ENCODE measurements at places on chromosomes 3 and 15.

DNA sequence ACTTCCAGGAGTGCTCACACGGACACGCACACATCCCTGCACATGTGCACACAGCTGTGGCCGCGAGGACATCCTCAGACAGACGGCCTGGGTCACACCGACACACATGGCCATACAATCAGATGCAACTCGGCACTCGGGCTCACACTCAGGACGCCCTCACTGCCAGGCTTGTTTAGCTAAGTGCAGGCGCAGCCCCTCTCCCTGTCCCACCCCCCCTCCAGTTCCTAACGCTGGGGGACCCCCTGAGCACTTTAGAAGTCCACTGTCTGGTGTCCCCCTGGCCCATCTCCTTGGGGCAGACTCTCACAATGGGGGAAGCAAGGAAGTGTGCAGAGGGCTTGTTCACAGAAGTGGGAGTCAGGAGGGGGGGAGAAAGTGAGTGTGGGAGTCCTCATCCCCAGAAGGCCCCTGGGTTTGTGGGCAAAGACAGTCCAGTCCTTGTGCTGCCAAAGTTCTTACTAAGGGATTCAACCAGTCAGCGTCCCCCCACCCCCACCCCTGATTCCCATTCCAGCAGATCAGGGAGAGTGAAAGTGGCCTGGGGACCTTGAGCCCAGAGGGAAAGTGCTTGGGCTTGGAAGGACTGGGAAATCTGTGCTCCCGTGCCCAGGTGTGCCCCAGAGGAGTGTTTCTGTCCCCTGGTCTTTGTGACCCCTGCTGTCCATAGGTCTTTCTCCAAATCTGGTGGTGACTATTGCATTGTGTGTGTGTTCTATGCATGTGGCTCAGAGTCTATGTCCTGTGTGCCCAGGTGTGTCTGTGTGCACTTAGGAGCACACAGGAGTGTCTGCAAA, 767 bp upstream of the GATA2 start:
- no peak for DNase-seq

GRCh38 chr3:190642016-190642415, 128.1 kb downstream of the IL1RAP start:
- no peak for DNase-seq

GRCh38 chr3:23583980-23584740, 221.6 kb upstream of the UBE2E1 start:
- DNase-seq, result no peak

DNA sequence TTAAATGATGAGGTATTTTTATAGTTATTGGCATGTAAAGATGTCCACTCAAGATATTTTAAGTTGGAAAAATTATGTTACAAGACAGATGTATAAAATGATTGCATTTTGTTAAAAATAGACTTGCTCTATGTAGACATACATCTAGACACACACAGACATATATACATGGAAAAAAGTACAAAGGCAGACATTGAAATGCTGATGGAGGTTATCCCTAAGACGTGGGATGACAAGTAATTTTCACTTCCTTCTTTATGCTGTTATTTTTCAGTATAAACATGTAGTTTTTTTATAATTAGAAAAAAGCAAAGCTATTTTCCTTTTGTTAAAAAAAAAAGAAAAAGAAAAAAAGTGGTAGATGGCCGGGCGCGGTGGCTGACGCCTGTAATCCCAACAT, 7.2 kb downstream of the HOMER2 start:
- no peak for DNase-seq

DNA sequence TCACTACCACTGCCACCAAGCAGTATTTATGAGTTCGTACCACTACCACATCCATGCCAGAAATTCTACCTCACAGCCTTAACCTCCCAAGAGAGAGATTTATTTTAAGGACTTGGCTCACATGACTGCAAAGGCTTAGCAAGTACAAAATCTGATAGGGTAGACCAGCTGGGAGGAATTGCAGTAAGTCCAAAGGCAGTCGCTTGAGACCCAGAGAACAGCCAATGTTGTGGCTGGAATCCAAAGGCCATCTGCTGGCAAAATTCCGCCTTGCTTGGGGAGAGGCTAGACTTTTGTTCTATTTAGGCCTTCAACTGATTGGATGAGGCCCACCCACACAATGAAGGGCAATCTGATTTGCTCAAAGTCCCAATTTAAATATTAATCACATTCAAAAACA, 101.4 kb upstream of the STT3B start:
- no peak for DNase-seq

GRCh38 chr3:196694202-196694638, 17.8 kb downstream of the CEP19 start:
- no peak for DNase-seq

GRCh38 chr3:31926543-31926942, 54.5 kb downstream of the OSBPL10 start:
- DNase-seq, result no peak

GRCh38 chr3:187841560-187841959, 96.3 kb upstream of the BCL6 start:
- DNase-seq, result no peak

DNA sequence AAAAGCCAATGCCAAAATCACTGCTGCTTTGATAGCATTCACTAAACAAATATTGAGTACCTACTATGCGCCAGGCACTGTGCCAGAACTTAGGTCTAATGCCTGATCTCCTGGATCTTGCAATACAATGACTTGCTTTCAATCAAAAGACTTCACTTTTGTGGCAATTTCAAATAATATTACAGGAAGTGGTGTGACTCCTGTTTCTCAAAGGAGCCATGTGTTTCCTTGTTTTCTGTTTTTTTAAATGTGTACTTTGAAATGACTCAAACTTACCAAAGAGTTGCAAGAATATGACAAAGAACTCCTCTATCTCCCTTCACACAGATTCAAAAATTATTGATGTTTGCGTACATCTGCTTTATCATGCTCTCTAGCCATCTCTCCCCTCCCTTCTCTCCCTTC, 18.3 kb downstream of the OSBPL10 start:
- DNase-seq, result no peak

DNA sequence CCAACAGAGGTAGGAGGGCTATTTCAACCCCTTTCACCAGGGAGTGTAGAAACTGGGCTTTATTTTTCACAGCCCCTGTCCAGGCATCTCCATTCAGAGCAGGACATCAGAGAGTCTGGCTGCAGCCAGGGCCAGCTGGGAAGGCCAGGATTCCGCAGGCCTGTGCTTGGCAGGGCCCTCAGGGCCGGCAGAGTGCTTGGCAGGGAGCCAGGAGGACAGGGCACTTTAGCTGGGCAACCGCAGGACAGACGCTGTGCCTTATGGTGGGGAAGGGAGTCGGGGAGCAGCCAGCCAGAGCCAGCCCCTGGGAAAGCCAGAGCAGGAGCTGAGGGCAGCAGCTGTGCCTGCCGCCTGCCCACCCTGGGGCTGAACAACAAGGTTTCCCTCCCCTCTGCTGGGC, 34.5 kb upstream of the IQCF6 start:
- DNase-seq, result no peak

DNA sequence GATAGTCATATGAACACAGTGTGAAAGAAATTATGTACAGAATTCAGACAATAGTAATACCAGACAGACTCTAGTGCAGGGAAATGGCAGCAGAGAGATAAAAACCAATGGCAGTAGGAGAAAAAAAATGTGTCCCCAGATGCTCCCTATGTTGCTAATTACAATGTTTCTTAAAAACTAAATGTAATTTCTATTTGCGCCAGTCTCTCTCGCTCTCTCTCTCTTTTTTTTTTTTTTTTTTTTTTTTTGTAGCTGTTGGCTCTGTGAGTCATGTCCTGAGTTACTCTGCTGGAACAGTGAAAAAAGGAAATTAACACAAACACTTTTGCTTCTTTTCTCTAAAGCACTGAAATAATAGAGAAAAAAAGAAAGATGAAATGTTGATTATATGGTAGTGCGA, 871.9 kb downstream of the GBE1 start:
- no peak for DNase-seq

DNA sequence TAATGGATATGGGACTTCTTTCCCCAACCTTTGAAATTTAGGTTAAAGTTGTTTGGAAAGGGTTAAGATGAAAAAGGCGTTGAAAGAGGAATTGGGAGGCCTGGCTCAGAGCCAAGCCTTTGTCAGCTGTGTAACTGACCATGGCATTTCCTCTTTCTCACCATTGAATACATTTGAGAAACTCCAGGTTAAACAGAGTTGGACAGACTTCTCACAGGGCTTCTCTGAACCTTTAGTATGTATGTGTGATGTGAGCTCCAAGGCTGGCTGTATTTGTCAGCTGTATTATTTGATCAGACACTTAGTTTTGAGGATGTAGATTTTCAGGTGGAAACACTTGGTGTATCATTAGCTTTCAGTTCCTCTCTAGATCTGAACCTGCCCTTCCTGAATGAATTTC, 136.4 kb upstream of the GOLGA6L4 start:
- DNase-seq, result no peak

DNA sequence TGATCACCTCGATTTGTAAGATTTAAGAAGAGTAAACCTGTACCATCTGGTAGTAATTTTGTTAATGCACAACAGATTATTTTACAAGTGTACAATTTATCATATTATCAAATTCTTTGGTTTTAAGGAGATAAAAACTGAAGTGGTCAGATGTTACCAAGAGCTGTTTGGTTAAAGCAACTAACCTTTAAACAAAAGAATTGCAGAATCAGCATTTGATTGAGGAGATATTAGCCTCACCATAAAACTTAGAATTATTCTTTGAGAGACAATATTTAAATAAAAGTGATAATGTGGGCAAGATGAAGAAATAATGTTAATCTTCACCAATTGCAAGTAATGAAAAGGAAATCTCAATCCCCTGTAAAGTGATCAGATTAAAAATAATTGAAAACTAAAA, 1034.9 kb downstream of the ROBO1 start:
- DNase-seq, result no peak

DNA sequence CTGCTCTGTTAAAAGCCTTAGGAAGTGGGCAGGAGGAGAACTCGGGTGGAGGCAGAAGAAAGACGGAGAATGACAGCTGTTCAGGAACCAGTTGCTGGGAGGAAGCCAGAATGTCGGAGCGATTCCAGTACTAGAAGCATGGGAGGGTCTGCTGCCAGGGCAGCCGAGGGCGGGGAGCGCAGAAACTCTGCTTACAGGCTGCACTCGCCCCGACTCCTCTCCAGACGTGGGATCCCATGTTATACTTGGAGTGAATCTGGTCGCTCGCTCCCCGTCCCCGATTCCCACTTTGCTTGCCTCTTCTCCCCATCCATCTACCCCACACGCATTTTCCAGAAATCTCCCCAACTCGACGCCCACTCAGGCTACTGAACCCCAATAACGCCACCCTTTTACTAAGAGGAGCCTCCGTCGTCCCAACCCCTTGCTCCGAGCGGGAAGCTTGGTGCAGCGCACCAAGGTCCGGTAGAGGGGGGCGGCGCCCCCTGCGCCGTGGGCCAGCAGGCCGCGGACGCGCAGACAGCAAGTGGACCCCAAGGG, 665 bp downstream of the GATM start:
- DNase-seq, result no peak

DNA sequence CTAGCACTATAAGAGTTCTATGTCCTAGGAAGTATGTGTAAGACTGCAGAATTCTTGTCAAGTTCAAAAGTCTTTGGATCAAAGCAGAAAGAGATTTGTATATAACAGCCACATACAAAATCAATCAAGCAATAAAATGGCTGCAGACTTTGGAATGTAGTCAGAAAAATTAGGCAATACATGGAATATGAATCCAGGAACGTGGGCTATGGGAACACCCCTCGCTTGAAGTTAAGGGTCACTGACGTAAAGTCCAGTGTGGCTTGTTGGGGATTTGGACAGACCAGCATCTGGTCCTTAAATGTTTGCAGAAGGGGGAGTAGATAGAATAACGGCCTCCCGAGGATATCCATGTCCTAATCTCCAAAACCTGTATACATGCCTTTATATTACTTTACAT, 178.6 kb downstream of the ADAMTS9 start:
- no peak for DNase-seq

GRCh38 chr3:39808467-39809180, 785 bp upstream of the MYRIP start:
- DNase-seq, result no peak

- no peak for DNase-seq
Observed at GRCh38 chr15:65518633-65519285, 1.3 kb upstream of the DPP8 start.

DNA sequence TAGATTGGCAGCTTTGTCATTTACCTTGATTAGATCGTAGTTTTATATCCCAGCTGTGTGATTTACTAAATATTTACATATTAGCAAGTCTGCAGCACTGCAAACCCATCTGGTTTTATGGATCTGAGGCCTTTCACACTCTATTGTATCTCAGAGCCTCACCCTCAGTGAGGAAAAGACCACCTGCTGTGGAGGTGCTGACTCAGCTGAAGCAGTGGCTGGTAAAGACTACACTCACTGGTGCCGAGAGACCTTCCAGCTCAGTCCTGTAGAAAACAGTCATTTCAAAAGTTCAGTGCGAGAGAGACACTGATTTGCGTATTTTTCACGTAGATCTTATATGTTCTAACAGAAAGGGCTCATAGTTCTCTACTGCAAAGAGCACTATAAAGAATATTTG, 307.8 kb upstream of the TPM1 start:
- DNase-seq, result no peak

DNA sequence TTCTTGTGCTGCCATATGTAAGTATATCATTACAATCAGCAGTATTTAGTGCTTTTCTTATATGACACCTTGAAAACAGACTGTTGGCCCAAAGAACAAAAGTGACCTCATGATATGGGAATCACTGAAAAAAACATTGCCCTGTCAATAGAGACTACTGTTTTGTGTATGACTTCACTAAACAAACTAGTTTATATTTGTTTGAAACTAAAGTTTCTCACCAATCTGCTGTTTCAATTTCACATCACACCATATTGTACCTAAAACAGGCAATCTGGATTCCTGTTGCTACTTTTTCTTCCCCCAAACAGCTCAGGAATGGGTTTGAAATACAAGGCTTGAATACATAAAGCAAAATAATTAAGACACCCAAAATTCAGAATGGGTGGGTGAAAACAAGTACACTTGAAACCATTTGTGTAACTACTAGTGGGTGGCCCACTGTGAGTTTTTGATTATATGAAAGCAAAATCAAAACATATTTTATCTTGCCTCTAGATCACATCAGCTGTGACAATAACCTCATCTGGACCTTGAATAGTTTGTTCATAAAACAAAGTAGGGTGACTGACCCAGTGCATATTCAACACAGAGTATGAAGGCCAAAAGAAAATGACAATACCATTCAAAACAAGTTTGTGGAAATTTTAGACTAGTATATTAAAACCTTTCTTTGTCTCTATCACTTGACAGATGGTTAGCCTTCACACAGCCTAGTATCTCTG, 5.9 kb downstream of the ZBTB20 start:
- DNase-seq, result no peak

DNA sequence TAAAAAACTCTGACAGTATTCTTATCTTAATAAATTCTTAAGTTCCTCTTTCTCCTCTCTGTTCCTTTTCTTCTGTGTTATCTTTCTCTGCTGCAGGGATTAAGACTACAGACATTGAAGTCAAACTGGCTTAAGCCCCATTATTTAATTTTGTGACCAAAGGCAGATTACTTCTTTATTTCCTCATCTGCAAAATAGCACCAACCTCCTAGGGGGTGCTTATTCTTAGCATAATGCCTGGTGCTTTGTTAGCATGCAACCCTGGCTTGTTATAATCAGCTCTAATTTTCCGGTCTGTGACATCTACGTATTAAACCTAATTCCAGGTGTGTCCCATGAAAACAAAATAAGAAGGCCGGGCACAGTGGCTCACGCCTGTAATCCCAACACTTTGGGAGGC, 23.8 kb downstream of the SEMA6D start:
- DNase-seq, result no peak

GRCh38 chr3:15434756-15435155, 7.4 kb downstream of the EAF1 start:
- no peak for DNase-seq

GRCh38 chr3:54073386-54073785, 49.0 kb upstream of the CACNA2D3 start:
- no peak for DNase-seq

Data from keratinocyte (primary cell).